Coronary artery (tissue), 2 donors: ENCODE measurements at places on chromosomes 2 and 18.

GRCh38 chr2:224925061-224925809, 117.0 kb downstream of the DOCK10 start:
- no peak for DNase-seq

DNA sequence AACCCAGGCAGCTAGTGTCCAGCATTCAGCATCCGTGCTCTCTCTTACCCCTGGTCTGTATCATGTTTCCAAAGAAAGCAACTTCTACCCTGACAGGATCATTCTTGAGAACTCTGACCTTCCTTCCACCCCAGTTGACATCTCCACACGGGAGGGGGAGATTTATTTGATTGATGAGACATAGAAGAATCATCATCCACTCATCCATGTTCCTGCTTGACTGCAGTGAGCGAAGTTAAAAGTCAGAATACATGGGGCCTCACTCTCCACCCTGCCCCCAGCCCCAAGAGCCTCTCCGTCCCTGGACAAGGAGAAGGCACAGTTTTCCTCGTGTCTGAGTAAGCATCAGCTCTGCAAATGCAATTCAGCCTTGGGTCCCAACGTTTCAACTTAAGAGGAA, 356.0 kb upstream of the TNP1 start:
- DNase-seq, result no peak

GRCh38 chr2:19800796-19801195, 101.0 kb downstream of the TTC32 start:
- DNase-seq, result peak; percentile 68

GRCh38 chr2:237062585-237062984, 23.1 kb upstream of the COPS8 start:
- no peak for DNase-seq

GRCh38 chr2:157486596-157487270, 42.8 kb upstream of the CYTIP start:
- DNase-seq, result no peak

DNA sequence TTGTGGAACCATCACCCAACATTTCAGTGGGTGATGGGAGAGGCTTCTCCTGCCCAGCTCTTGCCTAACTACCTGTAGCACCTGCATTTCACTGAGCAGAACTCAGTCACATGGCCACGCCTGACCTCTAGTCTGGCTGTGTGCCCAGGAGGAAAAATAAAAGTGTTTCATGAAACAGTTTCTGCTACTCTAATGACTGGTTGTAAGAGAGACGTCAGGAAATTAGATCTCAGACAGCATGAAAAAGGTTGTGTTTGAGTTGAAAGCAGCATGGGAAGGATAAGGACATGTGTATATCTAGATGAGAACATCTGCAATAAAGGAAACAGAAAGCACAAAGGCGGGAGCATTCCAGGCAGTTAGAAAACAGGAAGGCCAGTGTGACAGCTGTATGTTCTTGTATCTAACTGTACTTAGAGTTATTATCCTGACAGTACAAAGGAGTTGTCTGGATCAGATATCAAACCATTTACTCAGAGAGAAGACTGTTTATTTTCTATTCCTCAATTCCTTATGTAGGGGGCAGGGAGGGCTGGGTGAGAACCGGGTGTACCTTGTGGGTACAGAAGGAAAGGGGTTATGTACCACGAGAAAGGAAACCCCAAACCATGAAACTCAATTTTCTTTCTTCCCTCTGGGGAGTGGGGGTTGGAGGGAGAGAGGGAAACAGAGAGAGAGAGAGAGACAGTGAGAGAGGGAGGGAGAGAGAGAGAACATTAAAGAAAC, 307.4 kb upstream of the VWC2L start:
- no peak for DNase-seq

- DNase-seq, result no peak
These were observed 299.1 kb upstream of the SLC14A2 start for GRCh38 chr18:45316127-45316526.

DNA sequence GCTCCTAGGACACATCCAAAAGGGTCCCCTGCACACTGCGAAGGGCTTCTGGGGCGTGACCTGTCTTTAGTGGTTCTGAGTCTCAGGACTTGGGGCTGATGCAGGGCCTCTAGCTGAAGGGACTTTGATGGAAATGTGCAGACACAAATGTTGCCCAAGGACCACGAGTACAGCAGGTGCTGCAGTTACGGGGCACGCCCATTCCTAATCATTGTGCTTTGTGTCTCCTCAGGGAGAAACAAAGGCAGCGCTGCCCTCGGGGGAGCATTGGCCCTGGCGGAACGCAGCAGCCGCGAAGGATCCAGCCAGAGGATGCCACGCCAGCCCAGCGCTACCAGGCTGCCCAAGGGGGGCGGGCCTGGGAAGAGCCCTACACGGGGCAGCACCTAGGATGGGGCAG, 8.0 kb downstream of the TUBA3E start:
- DNase-seq, result no peak

GRCh38 chr18:58015065-58015780, 28.8 kb upstream of the NEDD4L start:
- no peak for DNase-seq

GRCh38 chr2:85718009-85718391, 23.8 kb downstream of the GNLY start:
- peak; percentile 61 for DNase-seq

GRCh38 chr2:12733846-12734245, 17.1 kb downstream of the TRIB2 start:
- no peak for DNase-seq

GRCh38 chr2:118242216-118242615, 153.9 kb downstream of the INSIG2 start:
- no peak for DNase-seq

DNA sequence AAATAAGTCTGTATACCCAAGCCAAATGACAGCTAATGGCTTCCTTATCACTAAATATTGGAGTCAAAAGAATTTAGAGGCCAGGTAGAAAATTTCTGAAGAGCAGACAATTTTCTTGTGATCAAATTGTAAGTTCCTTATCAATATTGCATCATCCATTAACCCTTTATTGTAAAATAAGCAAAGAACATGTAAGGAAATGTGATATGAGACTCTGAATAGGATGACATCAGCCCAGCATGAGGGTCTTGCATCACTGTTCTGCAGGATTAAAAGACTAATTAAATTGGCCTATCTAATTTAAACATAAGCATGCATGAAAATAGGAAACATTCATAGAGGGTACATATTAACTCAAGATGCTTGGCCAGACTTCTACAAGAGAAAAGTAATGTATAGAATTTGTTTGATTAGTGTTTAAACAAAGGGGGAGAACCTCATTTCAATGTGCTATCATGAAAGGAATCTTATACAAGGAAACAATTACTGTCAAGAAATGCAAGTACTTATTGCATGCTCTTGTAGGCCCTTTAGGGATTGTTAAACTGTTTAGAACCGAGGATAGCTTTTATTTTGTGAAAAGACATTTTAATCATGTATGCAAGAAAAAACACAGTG, 302.9 kb downstream of the PRKCE start:
- no peak for DNase-seq

DNA sequence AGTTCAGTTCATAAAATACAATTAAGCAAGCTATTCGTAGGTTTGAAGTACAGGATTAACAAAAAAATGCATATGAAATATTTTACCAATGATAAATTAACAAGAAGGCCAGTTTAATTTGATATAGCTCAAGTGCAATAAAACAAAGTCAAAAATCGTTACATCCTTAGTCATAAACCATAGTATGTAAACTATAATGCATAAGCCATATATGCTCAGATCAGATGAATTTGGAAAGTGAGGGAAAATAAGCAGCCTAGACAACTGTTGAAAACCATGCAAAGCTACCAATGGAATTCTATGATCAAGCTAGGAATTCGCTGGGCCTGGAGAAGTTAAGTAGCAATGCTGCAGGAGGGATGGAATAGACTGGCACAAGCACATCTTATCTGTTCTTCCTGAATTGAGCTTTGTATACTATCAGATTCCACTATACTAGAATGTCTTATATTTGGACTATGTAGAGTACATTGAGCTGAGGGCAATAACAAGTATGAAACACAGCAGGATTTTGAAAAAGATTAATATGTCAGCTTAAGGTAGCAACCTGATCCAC, 682.0 kb downstream of the IRS1 start:
- no peak for DNase-seq

DNA sequence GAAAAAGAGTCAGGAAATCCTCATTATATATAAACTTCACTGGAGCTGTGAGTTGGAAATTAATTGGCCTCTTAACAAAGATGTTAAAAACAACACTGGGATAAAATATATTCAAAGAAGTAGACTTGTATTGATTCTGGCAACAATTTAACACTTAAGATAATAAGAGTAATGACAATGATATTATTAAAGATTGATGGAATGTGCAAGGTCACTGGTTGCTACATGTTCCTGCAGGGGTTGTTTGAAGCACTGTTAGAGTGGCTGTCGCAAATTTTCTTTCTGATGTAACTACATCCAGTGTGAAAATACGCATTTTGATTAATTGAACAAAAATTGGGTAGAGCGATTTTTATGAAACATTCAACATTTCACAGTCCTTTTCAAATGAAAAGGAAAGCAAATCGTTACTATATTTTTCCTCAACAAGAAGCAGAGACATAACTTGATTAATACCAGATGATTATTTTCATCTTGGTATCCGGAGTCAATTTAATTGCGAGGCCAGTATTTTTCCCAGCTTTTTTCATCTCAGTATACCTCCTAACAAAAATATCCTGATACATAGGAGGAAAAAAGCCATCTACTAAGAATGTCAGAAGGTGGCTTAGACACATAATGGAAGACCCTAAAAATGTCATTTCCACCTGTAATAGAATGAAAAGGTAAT, 6.1 kb downstream of the PTGR3 start:
- no peak for DNase-seq

- no peak for DNase-seq
These were observed 83.5 kb upstream of the RANBP2 start for GRCh38 chr2:108635630-108636354.

GRCh38 chr2:63735263-63735662, 106.4 kb upstream of the UGP2 start:
- DNase-seq, result no peak

GRCh38 chr18:65817178-65817577, 66.4 kb downstream of the CDH7 start:
- no peak for DNase-seq

- DNase-seq, result no peak
These were observed 8.5 kb downstream of the MEIS1 start for GRCh38 chr2:66443186-66443978.

- no peak for DNase-seq
These were observed 925.0 kb upstream of the GYPC start for GRCh38 chr2:125730921-125731320.

DNA sequence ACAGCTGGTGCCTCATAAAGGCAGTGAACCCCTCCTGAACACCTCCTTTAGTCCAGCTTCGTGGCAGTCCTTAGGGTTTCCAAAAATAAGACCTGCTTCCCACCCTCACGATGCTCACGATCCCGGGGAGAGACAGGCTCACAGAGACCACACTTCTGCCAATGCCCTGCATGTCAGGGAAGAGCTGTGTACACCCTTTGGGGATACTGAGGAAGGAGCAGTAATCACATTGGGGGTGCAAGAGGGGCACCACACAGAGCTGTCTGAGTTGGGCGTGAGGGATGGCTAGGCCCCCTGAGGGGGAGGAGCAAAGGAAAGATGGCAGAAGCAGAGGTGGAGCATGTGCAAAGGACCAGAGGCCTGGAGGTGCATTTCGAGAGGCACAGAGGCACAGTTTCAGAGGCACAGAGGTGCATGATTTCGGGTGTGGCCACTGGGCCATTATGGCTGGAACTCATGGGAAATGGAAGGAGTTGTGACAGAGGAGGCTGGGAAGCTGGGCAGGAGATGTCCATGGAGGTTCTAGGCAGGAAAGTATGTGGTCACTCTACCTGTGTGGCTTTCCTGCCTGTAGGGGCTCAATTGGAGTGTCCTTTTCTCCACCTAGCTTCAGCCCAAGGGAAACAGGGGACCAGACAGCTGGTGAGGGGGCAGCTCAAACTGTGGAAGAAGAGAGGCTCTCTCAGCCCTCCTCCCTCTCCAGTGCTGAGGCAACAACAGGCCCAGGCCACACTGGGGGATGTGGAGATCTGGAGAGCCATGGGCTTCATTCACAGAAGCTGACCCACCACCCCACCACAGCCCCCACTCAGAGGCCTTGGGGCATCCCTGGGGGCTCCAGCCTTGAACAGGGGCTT, 115.9 kb downstream of the CAPN13 start:
- DNase-seq, result peak; percentile 70
